ENCODE measurements at places on chromosomes 1 and 21. TPM values are rescaled to one million over a fixed set of nuclear protein-coding genes. Genes with fewer than 3 reads are reported as not detected.

GRCh38 chr21:36330904-36331303, 10.9 kb downstream of the MORC3 start:
- peak; percentile 73 for DNase-seq

- no peak for DNase-seq
Measured at GRCh38 chr21:17501107-17502006, 11.5 kb upstream of the CXADR start.

DNA sequence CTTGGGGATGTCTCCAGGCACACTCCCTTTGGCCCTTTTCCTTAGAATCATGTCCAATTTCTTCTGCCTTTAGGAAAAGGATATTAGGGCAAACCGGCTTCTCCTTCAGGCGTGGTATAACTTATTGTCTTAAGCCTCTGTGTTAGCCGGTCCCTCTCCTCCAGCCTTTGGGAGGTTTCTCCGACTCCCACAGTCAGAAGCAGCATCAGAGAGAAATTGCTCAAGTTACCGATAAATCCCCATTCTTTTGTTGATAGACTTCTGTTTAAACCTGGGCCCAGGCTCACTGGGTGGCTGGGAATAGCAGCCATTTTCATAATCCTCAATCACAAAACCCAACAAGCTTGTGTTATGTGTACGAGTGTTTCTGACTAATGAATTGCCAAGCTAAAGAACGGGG, 85.4 kb upstream of the KAZN start:
- no peak for DNase-seq

GRCh38 chr21:28336314-28336713, 656.4 kb downstream of the LTN1 start:
- DNase-seq: peak; percentile 92

DNA sequence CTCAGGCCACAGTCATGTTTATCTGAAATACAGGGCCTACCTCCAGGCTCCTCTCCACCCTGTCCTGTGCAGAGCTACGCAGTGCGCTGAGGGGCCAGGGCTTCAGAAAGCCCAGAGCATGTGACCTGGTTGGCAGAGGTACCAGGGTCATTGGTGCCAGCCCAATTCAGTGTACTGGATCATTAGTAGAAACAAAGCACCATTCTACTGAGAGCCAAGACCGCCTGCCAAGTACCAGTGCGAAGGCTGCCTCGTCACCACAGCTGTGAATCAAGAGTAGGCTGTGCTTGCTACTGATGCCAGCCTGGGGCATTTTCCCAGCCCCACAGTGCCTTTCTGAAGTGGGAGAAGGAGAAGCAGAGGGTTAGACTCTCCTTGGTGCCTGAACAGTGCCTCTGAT, 59.8 kb downstream of the CAPN9 start:
- DNase-seq: no peak

- no peak for DNase-seq
Measured at GRCh38 chr1:234955107-234955731, 173.4 kb downstream of the TOMM20 start.

DNA sequence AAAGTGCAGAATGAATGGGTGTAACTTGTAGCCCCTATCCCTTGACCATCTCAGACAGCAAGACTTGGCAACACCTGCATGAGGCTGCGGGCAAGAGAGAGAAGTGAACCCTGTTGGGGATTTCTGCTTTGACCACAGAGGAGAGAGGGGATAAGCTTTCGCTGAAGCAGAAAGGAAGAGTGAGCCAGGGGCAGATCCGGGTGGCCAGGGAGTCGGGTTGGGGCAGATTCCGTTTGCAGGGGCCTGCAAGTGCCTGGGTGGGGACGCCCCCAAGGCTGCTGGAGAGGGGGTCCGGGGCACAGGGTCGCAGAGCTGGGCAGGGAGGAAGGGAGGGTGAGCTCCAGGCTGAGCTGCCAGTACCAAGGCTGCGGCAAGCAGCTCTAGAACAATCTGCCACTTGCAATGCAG, 25.3 kb upstream of the PIK3CD start:
- no peak for DNase-seq

- no peak for DNase-seq
Measured at GRCh38 chr21:33661146-33661545, 18.8 kb downstream of the ITSN1 start.

GRCh38 chr1:70487910-70488665, 77.0 kb downstream of the CTH start:
- DNase-seq: peak; percentile 60

GRCh38 chr1:21801100-21801499, 11.0 kb upstream of the LDLRAD2 start:
- DNase-seq: no peak

DNA sequence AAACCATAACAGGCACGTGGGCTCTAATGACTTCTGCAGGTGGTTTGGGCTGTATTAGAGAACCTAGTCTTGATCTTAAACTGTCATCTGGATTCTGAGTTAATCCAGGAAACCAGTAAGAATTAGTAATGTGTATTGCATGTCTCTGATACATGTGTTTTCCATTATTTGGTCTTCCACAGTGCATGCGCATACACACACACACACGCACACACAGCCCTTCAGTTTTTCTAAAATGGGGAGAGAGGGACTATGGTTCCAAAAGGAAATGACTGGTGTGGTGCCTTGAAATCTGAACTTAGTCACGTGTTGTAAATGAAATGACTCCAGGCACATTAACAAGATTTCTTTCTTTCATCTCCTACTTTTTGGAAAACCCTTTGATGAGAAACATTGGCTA, 67.6 kb downstream of the OLFML2B start:
- DNase-seq: peak; percentile 38

GRCh38 chr21:34018185-34018584, 55.2 kb upstream of the MRPS6 start:
- DNase-seq: no peak

- no peak for DNase-seq
Measured at GRCh38 chr1:19521411-19521810, 36.1 kb upstream of the CAPZB start.

- no peak for DNase-seq
Measured at GRCh38 chr1:66848193-66848592, 47.1 kb upstream of the INSL5 start.

DNA sequence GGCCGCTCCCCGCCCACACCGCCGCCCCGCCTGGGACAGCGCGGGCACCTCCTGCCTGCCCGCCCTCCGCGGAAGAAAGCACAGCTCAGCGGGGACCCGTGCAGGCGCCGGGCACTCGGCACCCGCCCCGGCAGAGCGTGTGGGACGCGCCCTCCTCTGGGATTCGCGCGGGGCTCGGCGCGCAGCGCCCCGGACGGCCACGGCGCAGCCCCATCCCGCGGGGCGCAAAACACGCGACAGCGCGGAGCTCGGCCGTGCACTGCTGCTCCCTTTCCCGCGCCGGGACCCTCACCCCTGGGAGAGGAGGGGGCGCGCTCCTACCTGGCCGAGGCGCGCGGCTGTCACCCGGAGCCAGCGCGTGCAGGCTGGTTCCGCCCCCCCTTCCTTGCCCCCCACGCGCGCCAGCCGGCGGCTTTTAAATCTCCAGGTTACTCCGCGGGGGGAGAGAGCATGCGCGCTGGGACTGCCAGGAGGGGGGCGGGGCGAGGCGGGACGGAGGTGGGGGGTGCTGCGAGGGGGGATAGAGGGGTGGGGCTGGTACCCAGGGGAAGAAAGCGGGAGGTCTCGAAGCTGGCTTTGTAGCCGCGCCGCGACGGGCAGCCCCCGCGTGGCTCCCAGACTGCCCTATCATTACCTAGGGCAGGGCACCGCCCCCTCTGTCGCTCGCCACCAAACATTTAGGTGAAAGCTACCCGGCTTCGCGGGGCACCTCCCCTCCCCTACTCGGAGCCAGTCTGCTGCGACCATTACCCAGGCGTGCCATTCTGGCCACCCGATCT, at the start of gene SLC45A3:
TSS of gene SLC45A3 (minus strand) at position 437 of the 779 bp plus-strand sequence. CDS start 15,853 bp downstream, outside the sequence.
- peak; percentile 54 for DNase-seq

DNA sequence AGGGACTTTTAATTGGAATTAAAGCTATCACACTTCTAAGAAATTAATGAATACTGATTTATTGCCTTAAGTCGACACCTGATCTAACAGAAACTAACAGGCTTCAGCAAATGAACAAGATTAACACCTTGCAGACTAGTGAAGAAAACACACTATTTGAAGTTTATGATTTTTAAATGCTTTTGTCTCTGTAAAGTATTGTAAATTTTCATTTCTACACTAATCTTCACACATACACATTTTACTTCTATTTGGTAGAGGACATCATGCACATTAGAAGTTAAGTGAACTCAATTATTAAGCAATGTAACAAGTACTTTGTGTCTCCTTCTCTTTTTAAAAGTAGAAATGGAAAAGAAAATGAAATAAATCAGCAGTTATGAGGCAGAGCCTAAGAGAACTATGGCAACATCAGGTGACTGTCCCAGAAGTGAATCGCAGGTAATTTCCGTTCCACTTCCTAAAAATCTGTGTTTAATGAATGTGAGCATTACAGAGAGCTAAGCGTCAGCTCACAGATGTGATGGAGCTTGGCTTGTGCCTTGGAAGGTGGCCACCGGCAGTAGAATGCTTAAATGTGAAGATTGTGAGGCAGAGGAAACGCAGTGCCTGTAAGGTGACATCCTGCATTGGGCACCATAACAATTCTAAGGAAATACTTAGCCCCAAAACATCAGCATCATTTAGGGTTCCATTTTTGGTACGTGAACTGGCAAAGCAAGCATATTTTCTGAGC, 1.2 kb downstream of the PRMT2 start:
- no peak for DNase-seq

- DNase-seq: no peak
Measured at GRCh38 chr1:182407724-182408123, 7.3 kb upstream of the TEDDM1 start.

AIM2 gene
- polyA plus RNA-seq: not detected

ILDR2 gene
- polyA plus RNA-seq: 5.0 TPM

ITLN2 gene
- not detected for polyA plus RNA-seq

CLDN17 gene
- not detected for polyA plus RNA-seq

OR10Z1 gene
- polyA plus RNA-seq: not detected

CDA gene
- polyA plus RNA-seq: not detected
